ENCODE measurements at places on chromosomes 16 and 17. TPM values are rescaled to one million over a fixed set of nuclear protein-coding genes. Genes with fewer than 3 reads are reported as not detected.

GRCh38 chr16:57239107-57239506 is 6.0 kb upstream of the ARL2BP start:
- no peak for ATAC-seq
- no peak overlapping the region for H3K4me3 ChIP-seq
- H3K27me3 ChIP-seq = no peaks in the 10 kb centered on the region
- no peak overlapping the region for H3K27ac ChIP-seq

- no peak overlapping the region for H3K27ac ChIP-seq
- no peaks in the 10 kb centered on the region for H3K36me3 ChIP-seq
- no peaks in the 10 kb centered on the region for H3K27me3 ChIP-seq
- no peak overlapping the region for H3K4me3 ChIP-seq
- no peak for ATAC-seq
- H3K4me1 ChIP-seq = no peaks in the 10 kb centered on the region
These were observed 510.7 kb downstream of the MAF start for GRCh38 chr16:79089735-79090284.

DNA sequence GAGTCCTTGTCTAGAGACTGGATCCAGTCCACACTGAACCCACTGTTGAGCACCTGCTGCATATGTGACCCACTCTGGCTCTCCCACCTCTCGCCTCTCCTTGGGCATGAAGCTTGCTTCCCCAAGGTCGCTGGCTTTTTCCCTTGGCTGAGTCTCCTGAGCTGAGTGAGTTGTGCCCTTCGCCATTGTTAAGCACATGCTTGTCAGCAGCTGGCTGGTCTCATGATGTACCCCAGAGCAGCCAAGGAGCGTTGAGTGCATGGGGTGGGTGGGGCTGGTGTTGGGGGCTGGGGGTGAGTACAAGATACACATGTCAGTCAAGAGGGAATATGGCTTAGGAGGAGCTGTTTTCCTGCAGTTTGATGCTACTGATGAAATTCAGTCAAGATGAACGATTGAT is 165.6 kb downstream of the SNX29 start:
- H3K27me3 ChIP-seq = no peaks in the 10 kb centered on the region
- no peak for ATAC-seq
- peaks cover 20% of the 10 kb centered on the region for H3K36me3 ChIP-seq
- H3K4me1 ChIP-seq = no peaks in the 10 kb centered on the region
- H3K4me3 ChIP-seq = no peak overlapping the region

Gene CCL7
- not detected for total RNA-seq

Data from gastroesophageal sphincter (tissue), 4 donors.